Right ventricle myocardium inferior (tissue), 1 donor: ENCODE measurements at places on chromosomes 16 and 17. TPM values are rescaled to one million over a fixed set of nuclear protein-coding genes. Genes with fewer than 3 reads are reported as not detected.

DNA sequence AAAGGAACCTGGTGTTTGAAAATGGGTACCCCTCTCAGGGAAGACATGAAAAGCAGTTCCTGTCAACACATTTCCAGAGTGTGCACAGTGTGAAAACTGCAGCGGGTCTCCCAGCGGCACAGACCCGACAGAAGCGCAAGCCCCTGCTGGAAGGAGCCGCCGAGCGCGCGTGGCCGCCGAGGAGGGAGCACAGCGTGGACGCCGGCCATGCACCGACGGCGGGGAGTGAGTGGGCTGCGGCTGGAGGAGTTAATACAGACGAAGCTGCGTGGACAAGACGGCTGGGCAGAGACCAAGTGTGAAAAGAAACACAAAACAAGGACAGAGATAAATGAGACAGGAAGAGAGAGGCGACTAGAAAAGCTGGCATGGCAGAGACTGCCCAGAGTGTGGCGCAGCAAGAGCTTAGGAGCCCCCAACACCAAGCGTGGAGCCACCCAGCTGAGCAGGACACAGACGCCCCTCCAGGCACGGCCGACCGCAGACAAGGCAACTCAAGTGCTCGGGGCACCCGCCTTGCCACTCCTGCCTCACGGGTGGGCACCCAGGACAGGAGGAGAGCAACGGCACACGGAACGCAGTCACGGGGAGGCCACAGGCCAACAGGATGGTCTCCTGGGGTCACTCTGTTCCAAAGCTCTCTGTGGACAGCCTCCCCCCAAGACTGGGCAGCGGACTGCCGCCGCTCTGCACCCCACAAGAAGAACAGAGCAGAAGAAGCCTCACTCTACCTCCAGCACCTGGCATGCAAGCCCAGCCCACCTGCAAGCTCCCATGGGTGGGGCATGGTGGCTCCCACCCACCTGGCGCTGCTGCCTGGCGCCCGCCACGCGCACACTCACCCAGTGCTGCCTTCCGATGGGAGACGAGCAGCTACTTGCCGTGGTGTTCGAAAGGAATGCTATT lies 16.5 kb downstream of the SLC16A3 start:
- DNase-seq, result peak; percentile 62

DNA sequence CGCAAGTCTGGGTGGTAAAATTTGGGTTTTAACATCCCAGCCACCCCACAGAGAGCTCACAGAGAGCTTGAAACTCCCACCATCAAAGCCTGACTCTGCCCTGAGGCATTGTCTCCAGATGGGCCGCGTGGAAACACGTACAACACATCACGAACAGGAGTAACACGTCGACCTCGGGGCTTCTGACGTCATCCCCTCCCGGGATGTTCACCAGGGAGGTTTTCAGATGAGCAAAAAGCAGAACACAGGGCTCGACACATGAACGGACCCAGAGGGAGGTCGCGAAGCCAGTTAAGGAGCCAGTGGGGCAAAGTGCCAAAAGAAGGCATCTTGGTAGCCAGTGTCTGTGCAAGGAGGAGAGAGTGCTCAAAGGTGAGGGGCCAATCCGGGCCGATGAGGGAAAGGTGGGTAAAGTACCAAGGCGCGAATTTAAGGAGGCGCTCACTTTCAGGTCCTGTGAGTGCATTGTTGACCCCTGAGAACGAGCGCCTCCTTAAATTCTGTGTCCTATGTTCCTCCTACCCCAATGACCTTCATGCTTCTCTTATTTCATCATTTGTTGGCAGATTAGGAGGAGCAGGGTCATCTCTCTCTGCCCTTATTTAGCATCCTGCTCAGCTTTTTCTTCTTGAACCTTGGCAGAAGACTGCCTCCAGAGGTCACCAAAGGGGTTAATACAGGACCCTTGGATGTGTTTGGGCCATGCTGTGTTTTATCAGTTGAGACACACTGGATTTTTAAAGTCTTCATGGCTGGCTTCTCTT lies 5.6 kb downstream of the RCVRN start:
- DNase-seq, result no peak

DNA sequence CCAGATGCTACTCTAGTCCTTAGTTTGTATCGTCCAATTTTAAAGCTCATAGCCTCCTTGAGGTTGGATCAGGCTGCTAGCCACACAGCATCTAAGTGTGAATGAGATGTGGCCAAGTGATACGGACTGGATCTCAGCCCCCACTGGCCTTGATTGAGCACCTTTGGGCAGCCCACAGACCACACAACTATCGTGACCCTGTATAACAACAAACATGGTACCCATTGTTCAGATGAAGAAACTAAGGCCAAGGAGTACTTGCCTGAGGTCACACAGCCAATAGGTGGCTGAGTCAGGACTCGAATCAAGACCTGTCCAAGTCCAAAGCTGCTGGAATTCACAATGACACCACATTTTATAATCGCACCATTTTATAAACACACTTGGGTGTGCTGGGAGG lies 73.0 kb upstream of the IRX3 start:
- DNase-seq, result no peak

- DNase-seq, result no peak
These were observed 904 bp downstream of the MAP2K3 start for GRCh38 chr17:21285164-21286065.

GRCh38 chr17:43327421-43327820 lies 71.4 kb upstream of the ARL4D start:
- no peak for DNase-seq

DNA sequence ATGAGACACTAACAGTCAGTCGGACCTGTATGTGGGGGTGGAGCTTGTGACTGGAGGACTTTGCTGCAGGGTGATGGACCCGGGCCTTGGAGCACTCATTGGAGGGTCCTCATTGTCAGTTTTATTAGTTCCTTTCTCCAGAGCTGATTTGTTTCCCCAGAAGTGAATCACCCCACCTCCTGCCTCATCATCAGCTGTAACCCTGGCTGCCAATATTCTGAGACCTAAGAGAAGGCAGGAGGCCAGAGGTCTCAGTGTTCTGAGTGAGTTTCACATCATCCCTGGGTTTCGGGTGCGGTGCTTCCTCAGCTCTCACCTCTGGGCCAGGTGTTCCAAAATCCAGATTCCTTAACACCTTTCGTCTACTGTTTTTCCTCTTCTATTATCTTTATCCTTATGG lies 49.9 kb upstream of the KIFC3 start:
- DNase-seq, result no peak

Gene RAB26
- 0.87 TPM for total RNA-seq

GRCh38 chr16:24580665-24581064 lies 41.3 kb downstream of the RBBP6 start:
- DNase-seq, result no peak

DNA sequence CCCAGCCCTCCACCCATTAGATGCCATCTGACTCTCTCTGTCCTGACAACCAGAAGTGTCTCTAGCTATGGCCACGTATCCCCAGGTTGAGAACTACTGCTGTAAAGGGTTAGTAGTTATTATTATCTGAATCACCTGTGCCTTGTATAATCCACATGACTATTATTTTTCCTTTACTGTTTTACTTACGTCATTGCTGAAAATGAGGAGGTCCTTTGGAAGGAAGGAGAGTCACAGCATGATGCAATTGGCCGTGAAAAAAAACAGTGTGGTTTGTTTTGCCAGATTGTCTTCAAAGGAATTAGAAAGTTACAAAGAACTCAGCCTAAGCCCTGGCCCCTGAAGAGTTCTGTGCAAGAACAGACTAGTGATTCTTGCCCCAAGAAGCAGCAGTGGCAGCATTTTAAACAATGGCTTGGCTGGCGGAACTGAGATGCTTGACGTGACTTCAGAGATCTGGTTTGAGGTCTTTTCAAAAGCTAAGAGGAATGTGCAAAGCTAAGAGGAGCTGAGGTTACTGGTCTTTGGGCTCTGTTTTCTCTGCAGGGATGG lies 413.3 kb upstream of the EEF2KMT start:
- DNase-seq, result no peak

DNA sequence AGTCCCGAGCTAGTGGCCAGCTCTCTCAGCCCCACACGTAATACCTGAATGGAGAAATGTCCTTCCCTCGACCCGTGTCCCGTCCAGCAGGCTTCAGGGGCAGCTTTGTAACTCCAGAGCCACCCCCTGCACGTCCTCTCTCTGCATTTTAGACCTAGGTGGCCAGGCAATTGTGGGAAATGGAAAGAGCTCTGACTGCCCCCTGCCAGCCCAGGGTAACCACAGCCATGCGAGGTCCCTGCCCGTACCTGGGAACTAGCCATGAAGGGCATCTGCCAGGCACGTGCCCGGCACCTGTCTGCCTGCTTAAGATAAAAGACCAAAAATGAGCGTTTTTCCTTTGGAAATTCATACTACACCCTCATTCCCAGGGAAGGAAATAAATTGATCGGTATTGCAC lies 9.2 kb downstream of the MAPK8IP3 start:
- DNase-seq, result peak; percentile 37

Gene TMIGD1
- total RNA-seq, result not detected
